ENCODE measurements at places on chromosomes 3 and 15.

- DNase-seq, result no peak
Measured at GRCh38 chr3:58274027-58274614, 31.9 kb upstream of the RPP14 start.

- DNase-seq, result peak; percentile 1
Measured at GRCh38 chr3:191290311-191291025, 38.7 kb upstream of the CCDC50 start.

DNA sequence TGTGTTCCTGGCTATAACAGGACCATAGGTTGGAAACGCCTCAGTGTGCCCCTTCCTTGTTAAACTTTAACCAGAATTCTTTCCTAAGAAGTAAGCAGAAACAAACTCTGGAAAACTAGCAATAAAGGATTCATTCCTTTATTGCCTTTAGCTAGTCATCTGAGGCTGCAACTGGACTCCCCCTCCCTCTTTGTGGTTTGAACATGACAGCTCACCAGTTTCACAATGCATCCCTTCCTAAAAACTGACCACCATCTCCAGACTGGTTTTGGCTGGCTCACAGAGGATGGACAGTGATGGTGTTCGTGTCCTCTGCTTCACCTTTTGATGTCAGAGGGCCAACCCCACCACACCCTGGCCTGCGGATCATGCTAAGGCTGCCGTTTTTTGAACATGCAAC is 27.9 kb upstream of the TGFBR2 start:
- DNase-seq, result no peak

DNA sequence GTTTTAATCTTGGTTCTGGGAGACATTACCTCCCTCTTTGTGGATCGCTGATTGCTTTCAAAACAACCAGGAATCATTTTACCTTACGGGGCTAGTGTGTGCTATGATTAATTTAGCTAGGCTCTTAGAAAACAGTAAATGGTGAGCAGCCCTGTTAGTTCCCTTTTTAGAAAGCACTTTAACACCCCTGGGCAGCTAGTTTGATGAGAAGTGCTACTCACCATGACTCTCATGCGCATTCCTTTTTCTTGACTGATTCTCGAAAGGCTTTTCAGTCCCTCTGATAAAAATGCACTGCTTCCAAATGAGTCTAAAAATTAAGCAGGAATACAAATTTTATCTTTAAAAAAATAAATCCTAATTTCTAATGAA is 75.3 kb upstream of the LEKR1 start:
- no peak for DNase-seq

DNA sequence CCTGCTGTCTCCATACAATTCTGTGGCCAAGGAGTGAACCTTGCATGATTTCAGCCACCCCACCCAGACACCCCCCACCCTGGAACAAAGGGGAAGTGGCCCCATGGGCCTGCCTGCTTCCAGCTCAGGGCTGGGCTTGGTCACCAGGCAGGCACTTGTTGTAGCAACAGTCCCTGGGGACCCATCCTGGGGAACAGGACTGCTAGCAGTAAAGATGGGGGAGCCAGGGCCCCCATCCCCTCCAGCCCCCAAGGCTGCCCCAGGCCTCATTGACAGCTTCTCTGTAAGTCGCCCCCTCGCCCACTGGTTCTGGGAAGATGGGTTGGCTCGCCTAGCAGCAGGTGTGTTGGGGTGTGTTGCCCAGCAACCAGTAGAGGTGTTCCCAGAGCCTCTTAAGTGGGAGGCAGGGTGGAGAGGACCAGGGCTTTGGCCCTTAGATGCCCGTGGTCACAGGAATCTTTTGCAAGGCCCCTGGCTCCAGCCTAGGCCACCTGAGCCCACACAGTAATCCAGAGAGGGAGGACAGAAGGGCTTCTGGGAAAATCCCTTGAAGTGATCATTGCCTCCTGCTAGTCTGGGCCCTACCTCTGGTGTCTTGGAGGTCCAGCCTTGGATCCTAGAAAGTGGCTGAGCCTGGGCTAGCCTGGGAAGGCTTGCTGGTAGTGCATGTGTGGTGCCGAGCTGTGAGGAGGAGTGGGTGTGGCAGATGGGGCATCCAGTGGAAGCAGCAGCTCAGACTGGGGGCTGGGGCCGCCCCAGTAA is 48.9 kb downstream of the CYP11A1 start:
- DNase-seq, result no peak

DNA sequence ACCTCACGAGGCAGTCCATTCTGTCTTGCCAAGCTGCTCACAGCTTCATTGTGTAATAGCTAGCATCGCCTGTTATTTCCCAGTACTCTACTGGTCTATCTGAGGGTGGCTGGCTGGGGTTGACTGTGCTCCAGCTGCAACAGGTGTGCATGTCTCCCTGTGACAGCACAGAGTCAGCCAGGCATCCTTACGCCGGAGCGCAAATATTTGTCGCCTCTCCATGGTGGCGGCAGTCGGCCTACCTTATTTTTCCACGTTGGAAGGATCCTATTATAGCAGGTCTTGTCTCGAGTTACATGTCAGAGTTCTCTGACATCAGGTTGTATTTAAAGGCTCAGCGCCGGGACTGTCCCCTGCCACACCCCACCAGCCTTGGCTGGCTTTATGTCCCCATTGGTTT is 307.1 kb downstream of the TLE3 start:
- no peak for DNase-seq

- no peak for DNase-seq
Measured at GRCh38 chr3:80535286-80535685, 767.5 kb upstream of the ROBO1 start.

Data from CD4-positive, alpha-beta T cell treated with Interleukin-6 at 100 ng/mL for 8 hours (primary cell).